ENCODE measurements at places on chromosomes 12 and 14. TPM values are rescaled to one million over a fixed set of nuclear protein-coding genes. Genes with fewer than 3 reads are reported as not detected.

Gene HEATR5A
- 11.5 TPM for total RNA-seq

Gene CLEC4A
- total RNA-seq: not detected

Gene AVPR1A
- total RNA-seq: 0.29 TPM

Gene TIMM9
- total RNA-seq: 61.6 TPM

DNA sequence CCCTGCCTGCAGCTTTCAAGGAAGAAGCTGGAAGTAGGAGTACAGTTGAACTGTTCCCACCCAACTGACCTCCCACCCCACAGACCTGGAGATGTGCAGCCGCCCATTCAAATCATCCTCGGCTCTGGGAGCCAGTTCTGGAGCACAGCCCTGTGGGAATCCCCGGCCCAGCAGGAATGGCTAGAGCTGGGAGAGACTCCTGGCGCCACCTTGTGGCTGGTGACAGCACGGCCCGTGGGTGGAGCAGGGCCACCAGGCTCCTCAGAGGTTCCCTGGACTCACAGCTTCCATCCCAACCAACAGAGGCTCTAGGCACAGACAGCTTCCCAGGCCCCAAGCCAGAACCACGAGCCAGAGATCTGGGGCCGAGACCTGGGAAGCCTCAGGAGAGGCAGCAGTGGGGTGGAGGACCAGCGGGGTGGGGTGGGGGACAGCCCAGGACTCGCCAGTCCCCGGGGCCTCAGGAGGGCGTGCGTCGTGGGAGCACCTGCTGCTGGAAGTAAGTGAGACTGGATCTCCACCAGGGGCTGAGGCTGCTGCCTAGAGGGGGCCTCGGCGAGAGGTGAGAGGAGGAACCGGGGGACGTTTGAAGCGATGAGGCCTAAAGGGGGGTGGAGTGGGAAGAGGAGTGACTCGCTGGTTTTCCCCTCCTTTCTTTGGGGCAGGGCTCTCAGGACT lies 43.4 kb downstream of the RNF34 start:
- DNase-seq: no peak

Gene CDCA4
- total RNA-seq: 46.9 TPM

Gene DTD2
- total RNA-seq: 18.6 TPM

Gene NEMP1
- total RNA-seq: 18.7 TPM

DNA sequence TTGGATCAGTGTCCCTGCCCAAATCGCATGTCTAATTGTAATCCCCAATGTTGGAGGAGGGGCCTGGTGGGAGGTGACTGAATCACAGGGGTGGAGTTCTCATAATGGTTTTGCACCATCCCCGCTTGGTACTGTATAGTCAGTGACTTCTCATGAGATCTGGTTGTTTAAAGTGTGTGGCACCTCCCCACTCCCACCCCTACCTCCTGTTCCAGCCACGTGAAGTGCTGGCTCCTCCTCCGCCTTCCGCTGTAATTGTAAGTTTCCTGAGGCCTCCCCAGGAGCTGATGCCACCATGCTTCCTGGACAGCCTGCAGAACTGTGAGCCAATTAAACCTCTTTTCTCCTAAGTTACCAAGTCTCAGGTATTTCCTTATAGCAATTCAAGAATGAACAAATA lies 67.2 kb downstream of the FERMT2 start:
- no peak for DNase-seq

Gene WIF1
- total RNA-seq: not detected

DNA sequence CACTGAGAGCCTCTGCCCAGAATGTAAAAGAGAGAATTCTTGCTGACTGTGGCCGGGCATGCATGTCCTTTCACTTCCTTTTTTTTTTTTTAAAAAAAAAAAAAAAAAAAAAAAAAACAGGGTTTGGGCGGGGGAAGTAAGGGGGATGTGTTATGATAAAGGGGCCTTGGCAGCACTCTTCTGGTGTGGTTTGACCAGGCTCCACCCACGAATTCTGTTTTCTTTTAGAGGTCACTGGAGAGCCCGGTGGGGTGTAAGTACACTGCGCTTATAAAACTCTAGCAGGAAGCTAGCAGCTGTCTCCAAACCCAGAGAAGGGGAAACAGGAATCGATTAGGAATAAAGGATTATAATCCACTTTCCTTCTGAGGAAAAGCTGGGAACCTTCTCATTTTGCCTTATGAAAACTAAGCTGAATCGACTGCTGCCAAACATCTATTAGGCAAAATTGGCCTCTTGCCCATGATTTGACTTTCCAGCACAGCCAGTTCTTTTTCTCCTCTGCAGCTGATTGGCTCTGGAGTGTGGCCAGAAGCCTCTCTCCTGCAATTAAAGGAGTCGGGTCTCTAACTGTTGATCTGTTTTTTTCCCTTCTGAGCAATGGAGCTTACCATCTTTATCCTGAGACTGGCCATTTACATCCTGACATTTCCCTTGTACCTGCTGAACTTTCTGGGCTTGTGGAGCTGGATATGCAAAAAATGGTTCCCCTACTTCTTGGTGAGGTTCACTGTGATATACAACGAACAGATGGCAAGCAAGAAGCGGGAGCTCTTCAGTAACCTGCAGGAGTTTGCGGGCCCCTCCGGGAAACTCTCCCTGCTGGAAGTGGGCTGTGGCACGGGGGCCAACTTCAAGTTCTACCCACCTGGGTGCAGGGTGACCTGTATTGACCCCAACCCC lies 27.7 kb upstream of the HIGD1C start:
- DNase-seq: peak; percentile 71

DNA sequence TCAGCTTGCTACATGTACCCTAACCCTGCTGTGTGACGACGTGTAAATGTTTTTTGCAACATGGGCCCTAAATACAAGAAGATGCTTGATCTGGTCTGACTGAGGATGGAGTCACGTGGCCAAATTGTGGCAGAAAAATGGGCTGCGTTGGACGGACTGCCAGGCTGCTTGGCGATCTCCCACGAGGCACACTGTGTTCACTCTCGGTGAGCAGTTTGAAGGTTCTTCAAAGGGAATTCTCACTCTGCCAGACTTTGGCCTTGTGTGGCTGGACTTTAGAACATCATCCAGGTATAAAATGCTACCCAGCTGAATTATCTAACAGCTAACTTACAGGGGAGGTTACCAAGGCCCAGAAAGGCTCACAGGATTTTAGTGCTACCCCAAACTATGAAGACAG lies 85.1 kb downstream of the KDM2B start:
- no peak for DNase-seq

DNA sequence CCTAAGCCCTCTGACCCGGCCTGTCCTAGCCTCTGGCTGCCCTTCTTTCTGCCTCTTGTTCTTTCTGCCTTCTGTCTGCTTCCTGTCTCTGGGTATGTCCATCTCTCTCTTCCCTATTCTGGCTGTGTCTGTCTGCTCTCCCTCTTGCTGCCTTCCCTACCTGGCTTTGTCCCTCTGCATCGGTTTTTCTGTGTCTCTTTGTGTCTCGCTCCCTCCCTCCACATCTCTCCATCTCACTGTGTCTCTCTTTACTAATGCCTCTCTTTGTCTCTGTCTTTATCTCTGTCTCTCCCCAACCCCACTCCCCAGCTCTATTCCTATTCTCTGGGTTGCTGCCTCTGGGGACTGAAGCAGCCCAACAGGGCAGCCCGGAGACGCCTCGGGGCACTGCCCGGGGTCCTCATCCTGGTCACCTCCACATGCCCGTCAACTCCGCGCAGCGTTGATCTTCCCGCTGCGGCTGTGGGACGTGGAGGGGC lies 10.1 kb downstream of the SHMT2 start:
- no peak for DNase-seq

DNA sequence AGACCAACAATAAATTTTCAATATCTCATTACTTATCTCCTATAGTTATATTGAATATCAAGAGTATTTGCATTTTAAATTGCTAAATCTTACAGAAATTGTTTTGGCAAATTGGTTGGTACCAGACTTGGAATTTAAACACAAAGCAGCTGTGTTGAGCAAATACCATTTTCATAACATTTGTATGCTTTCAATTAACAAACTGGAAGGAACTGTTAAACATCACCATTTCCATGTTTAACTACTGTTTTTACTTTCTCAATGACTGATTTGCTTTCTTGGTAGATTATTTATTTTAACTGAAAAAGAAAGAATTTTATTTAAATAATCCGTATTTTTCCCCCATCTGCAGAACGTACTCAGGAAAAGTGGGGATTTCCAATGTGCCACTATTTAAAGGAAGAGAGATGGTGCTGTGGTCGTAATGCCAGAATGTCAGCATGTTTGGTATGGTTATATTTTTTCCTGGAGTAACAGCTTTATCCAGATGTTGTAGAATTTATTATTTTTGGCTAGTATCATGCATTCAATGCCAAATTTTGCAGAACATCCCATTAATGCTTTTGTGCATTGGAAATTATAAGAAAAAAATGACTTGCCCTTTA lies 72.3 kb downstream of the METTL25 start:
- DNase-seq: no peak

DNA sequence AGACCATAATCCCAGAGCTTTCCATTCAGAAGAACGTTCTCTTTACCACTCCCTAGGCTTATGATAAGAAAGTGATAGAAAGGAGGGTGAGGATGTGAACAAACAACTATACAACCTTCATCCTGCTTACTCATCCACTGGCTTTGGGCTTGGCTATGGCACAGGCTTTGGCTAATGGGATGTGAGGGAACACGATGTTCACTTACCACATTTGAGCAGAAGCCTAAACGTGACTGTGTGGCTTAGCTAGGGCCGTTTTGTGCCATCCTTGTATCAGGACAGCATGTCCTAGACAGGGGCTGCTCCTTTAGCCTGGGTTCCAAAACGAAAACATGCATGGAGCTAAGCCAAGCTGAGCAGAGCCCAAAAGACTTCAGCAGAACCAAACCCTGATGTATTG lies 118.6 kb upstream of the CCDC175 start:
- no peak for DNase-seq

GRCh38 chr14:49212721-49213120 lies 373.5 kb downstream of the RPS29 start:
- no peak for DNase-seq

- DNase-seq: no peak
These were observed 115.3 kb upstream of the PLEKHA5 start for GRCh38 chr12:19014240-19014639.

Gene DAO
- total RNA-seq: not detected

Gene MYO1H
- total RNA-seq: not detected

All from epithelial cell of proximal tubule (primary cell).